ENCODE measurements at places on chromosomes 7 and 10. TPM values are rescaled to one million over a fixed set of nuclear protein-coding genes. Genes with fewer than 3 reads are reported as not detected.

MYO1G gene
- total RNA-seq: 371 TPM

OR6V1 gene
- not detected for total RNA-seq

GHRHR gene
- total RNA-seq: not detected

NEUROD6 gene
- not detected for total RNA-seq

SLC26A5 gene
- total RNA-seq: not detected
